ENCODE measurements at places on chromosomes 7 and 10.

DNA sequence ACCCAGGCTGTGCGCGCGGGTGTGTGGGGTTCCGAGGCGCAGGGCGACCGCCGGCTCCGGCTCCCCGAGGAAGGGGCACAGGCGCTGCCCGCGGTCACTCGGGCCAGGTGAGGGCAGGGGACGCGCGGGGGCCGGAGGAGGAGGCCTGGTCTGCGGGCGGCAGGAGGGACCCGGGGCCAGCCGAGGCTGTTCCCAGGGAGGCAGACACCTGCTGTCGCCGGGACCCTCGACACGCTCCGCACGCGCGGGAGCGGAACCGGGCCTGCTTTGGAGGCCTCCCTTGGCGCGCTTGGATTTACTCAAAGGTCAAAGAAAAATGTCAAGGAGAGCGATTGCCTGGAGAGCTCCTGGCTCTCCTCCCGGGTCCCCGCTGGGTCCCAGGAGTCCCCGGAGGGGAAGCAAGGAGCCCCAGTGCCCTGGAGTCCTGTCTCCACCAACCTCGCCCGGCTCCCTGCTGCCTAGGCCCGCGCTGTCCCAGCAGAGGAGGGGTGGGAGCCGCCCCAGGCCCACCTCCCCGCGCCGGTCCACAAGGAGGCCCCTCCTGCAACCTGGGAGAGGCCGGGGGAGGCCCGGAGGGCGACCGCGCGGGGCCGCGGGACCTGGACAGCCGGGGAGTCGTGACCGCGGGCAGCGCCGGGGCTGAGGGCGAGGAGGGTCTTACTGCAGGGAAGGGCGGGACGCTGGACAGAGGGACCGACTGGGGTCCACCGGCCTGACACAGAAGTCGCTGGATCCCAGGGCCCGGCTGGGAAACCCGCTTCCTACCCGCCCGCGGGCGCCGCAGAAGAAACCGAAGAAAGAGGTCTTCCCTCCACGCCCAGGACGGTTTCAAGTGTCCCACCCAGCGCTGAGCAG, 348.9 kb downstream of the DNAJB6 start:
- no peak for DNase-seq

GRCh38 chr10:127523476-127523875, 25.6 kb upstream of the NPS start:
- no peak for DNase-seq

- no peak for DNase-seq
These were observed 34.1 kb downstream of the ZRANB1 start for GRCh38 chr10:124975977-124976514.

GRCh38 chr10:103145860-103146466, 47.1 kb downstream of the NT5C2 start:
- no peak for DNase-seq

- DNase-seq = no peak
These were observed 177.1 kb downstream of the DGKI start for GRCh38 chr7:137669706-137670105.

DNA sequence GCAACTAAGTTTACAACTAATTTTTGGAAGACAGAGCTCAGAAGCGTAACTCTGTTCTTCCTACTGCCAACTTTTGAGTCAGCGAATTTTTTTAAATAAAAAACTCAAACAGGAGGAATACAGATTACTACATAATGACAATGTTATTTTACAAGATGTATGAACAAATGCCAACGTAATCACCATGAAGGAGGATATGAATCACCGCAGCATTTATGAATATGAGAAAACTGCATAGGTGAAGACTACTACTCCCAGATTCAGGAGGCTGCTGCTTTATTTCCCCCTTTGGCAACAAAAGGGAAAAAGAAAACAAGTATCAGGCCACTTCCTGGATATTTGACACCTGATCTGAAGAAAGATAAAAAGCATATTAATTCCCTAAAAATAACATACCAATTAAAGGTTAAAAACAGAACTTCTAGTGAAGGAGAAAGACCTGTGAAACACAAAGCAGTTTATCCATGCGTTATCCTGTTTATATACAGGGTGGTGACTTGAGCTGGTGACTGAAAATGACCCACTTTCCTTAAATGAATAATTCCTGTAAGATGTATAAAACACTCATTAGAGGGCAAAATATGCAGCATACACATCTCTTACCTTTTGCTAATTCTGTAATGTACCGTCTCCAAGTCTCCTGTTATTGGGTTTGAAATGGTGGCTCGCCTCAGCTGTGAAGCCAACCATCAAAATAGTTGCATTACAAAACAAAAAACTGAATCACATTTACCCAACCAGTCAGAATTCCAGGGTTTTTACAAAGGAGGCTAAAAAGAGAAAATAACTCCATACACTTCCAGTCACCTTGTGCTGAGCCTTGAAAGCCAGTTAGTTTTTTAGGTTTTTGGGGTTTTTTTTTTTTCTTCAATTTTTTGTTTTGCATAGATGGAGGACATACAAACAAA, 52.0 kb downstream of the P4HA1 start:
- no peak for DNase-seq

DNA sequence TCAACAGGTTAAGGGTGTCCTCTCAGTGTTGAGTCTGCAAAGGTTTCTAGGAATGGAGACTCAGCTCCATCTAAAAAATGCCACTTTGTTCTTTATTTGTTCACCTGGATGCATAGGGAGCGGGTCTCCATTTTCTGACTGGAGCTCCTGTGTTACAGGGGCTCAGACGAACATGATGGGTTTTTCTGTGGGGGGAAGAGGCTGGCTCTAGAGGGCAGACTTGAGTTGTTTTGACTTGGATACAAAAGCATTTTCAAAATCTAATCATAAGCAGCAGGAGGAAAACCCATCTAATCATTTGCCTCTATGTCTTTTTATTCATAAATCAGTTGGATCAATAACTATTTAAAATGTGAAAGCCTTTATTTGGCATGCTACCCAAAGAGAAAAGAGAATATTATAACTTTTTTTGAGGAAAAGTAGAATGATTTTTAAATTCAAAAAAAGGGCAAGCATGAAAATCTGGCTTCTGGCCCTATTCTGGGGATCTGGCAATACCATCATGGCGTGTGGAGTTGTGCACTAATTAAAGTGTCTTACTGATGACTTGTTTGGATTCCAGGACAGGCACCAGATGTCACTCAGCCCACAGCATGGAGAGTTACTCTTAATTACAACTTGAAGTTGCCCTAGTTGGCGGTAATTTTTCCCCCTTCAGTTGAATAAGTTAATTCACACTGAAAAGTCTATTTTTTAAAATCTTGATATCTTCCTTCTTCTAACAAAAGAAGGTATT, 594.9 kb downstream of the REEP3 start:
- DNase-seq = no peak

GRCh38 chr7:14045651-14046050, 56.2 kb upstream of the ETV1 start:
- DNase-seq = no peak

DNA sequence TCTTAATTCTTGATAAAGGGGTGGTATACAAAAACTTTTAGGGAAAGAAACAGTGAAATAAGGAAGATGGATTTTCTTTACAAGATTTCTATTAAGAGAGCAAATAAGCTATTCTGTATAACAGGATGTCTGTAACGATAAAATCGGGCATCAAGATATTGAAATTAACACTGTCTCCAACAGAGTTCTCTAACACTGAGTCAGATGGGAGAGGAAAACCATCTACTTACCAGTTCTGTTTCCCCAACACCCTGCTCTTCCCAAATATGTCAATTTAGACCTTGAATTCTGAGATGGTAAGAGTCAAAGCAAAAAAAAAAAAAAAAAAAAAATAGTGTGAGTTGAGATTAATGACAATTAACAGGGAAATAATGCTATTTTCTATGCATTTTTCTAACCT, 23.0 kb downstream of the SMURF1 start:
- no peak for DNase-seq

- DNase-seq = no peak
These were observed 96.4 kb downstream of the COBL start for GRCh38 chr7:51220226-51220625.

- no peak for DNase-seq
These were observed 524.1 kb upstream of the SEMA3D start for GRCh38 chr7:85710960-85711359.

DNA sequence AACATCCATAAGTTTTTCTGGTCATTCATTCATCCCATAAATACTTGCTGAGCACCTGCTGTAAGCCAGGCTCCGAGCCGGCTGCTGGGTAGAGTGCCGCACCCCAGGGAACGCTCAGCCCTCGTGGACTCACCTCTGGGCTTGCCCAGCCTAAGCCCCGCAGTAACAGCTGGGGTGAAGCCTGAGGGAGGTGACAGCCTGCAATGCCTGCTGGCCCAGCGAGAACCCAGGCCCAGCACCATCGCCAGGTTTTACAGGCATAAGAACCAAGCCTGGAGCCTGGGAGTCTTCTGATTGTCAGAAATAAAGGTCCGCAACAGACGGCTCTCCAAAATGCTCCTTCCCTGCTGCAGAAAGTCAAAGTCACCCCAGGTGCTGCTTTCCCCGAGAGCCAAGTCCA, 205.4 kb downstream of the ZMYND11 start:
- DNase-seq = no peak

GRCh38 chr10:100114976-100115770, 33.5 kb upstream of the CPN1 start:
- DNase-seq = no peak
